Large intestine (tissue), 12 donors: ENCODE measurements at places on chromosomes 7 and 10. TPM values are rescaled to one million over a fixed set of nuclear protein-coding genes. Genes with fewer than 3 reads are reported as not detected.

PRKAR1B gene
- polyA plus RNA-seq, result 34.8 TPM

TRPV5 gene
- polyA plus RNA-seq, result 0.73 TPM

GDF10 gene
- polyA plus RNA-seq, result 2.5 TPM

GRCh38 chr10:85578860-85579259, 787.7 kb downstream of the GRID1 start:
- no peaks in the 10 kb centered on the region for H3K27me3 ChIP-seq
- no peak overlapping the region for H3K4me3 ChIP-seq
- H3K27ac ChIP-seq, result no peak overlapping the region
- no peaks in the 10 kb centered on the region for H3K36me3 ChIP-seq
- no peak for DNase-seq

DNA sequence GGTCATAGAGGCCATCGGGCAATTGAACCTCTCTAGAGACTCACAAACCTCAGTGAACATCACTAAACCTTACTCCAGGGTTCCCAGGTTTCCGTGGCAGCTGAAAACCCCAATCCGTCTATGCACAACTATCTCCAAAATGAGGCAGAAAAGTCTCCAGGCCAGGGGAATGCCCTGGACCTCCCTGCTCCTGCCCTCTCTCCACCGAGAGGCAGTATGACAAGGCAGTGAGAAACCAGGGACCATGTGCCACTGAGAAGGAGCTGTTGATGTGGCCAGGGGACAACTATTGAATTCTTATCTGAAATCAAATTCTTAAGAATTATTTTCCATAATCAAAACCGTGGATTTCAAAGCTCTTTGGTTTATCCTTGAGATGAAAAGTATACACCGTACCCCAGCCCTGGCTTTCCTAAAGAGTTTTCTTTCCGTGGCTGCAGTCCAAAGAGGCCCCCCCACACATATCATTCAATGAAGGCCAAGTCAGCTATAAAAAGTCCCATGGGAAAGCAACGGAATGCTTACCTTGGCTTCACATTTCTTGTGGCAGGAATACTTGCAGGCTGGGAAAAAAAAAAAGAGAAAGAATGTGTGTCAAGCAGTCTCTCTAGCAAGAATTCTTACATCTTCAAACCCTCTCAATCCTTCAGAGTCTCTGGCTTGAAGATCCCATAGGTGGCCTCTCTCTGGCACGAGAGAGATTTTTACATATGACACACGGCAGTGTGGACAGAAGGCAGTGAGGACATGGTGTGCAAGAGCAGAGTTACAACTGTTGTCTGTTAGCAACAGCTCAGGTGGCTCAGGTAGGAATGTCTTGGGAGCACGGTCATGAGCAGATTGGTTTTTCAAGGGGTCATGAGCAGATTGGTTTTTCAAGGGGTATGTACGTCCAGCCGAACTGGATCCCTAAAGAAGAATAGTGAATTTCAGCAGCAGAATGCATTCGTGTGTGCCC, 75.2 kb downstream of the TNS3 start:
- H3K4me1 ChIP-seq, result peaks cover 33% of the 10 kb centered on the region
- H3K27me3 ChIP-seq, result no peaks in the 10 kb centered on the region
- H3K4me3 ChIP-seq, result no peak overlapping the region
- H3K36me3 ChIP-seq, result peaks cover 59% of the 10 kb centered on the region

GRCh38 chr10:14653271-14654161, 121.2 kb downstream of the FAM107B start:
- peaks cover 2% of the 10 kb centered on the region for H3K27me3 ChIP-seq
- peak; percentile 57 for DNase-seq
- peaks cover 8% of the 10 kb centered on the region for H3K4me1 ChIP-seq
- no peaks in the 10 kb centered on the region for H3K36me3 ChIP-seq
- no peak overlapping the region for H3K27ac ChIP-seq
- H3K4me3 ChIP-seq, result no peak overlapping the region
